ENCODE measurements at places on chromosomes 7 and 10.

GRCh38 chr10:77463499-77463898, 174.1 kb downstream of the KCNMA1 start:
- no peak for DNase-seq

DNA sequence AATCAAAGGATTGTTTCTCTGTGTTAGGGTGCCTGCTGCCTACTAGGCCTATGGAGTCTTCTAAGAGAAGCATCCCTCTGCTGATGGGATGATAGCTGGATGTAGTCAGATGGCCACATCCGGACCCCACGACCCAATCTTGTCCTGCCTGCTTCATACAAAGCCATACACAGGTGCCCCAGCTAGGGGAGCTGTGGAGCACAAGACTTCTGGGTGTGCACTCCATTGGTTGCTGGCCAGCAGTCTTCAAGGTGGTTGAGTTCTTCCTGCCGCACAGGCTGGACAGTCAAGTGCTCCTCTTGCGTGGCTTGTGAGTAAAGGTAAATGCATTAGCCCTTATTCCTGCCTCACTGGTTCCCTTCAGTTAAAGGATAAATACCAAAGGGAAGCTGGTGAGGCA, 120.2 kb downstream of the TEX36 start:
- DNase-seq: no peak

GRCh38 chr7:90621125-90621746, 25.1 kb downstream of the CDK14 start:
- no peak for DNase-seq

- DNase-seq: no peak
Observed at GRCh38 chr10:71984126-71984808, 20.1 kb downstream of the CHST3 start.

GRCh38 chr7:45590679-45591057, 16.5 kb downstream of the ADCY1 start:
- DNase-seq: peak; percentile 43

- DNase-seq: no peak
Observed at GRCh38 chr10:23367896-23368595, 23.4 kb upstream of the C10orf67 start.

DNA sequence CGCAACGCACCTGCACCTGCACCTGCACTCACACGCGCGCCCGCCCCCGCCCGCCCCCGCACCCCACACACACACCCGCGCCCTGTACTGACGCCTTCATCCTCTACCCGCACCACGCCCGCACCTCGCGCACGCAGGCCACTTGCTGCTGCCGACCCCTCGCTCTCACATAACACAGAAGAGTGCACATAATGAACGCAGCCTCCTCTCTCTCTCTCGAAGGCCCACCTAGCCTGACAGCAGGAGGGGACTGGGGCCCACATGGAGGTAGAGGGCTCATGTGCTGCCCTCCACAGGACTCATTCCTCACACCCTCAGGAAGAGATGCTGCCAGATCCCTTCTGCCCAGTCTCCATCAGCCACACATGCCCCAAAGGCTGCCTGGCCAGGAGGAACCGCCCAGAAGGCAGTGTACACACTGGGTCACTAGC, 432 bp upstream of the CAMK2B start:
- DNase-seq: no peak

DNA sequence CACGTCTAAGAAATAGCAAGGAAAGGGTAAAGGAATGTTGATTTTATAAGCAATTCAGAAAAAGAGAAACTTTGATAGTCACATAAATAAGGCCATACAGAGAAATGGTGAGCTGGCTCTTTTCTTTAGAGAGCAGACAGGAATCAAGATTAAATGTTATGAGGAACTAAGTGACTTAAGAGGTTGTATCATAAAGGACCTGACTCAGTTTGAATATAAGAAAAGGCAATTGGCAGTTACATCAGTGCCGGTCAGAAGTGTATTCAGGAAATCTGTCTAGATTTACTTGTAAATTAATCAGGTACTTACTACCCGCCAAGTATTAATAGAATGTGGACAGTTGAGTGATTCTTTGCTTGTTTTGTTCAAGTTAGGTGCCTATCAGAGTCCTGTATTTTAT, 2.1 kb downstream of the MRPL32 start:
- no peak for DNase-seq

- DNase-seq: no peak
Observed at GRCh38 chr10:83301732-83302131, 837.6 kb upstream of the GHITM start.

DNA sequence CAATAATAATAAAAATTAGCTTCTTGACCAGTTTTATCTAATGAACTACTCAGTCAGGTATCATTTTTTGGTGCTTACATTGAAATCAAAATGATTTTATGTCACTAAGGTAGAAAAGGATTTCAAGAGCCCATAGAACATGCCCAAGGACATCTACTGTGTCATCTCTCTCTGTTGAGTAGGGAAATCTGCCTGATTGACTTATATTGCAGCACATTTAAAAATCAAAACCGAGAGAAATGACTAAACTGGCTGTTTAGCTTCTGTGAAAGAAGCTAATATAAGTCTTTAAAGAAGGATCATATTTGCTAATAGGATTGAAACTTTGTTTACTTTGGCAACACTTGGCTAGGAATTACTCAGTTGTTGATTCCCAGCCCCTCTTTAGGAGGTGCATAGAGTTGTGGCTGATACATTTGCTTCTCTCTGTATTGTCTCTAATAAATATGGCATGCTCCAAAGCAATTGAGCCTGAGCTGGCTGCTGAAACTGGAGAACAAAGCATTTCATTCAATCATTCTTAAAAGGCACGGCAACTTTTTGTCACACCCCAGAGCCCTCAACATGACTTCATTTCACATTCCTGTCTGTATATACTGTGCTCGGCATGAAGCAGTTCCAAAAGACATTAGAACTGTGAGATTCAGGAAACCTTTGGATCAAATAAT, 1096.9 kb upstream of the POT1 start:
- DNase-seq: no peak

- no peak for DNase-seq
Observed at GRCh38 chr10:118472415-118473304, 122.8 kb downstream of the PRLHR start.

DNA sequence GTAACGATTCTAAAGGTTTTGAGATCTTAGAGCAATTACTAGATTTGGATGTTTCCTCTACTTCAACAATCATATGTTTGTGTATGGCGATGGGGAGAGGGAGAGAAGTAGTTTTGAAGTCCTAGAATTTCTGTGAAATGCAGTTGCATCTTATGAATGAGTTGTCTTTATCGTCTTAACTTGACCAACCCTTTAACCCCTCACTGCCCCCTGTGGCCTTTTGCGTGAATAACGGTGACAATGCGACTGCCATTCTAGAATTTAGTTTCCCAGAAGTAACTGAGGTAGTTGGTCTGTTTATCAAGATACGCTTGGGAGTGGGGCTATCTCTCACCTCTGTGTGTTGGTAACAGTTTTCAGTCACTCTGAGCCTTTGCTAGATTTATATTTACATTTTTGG, 204.6 kb downstream of the HDAC9 start:
- DNase-seq: no peak

GRCh38 chr7:136009488-136010079, 32.4 kb upstream of the MTPN start:
- no peak for DNase-seq

- DNase-seq: no peak
Observed at GRCh38 chr10:52479567-52479966, 165.5 kb downstream of the DKK1 start.

DNA sequence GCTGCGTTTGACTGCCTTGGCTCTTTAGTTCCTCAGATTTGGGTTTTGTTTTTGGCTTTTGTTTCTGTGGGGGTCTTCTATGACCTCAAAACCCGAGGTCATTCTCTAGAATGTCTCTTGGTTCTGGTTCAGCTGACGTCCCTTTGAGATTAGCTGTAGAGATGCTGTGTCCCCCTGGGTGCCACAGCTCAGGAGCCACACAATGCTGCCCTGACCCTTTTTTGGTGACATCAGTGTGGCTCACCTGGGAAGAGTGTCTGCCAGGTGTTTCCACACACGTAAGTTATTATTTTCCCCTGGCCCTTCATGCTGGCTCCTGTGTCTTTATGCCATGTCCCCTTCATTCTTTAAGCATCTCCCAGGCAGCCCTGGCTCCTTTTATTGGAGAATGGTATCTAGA, 89.8 kb upstream of the DDC start:
- peak; percentile 50 for DNase-seq

DNA sequence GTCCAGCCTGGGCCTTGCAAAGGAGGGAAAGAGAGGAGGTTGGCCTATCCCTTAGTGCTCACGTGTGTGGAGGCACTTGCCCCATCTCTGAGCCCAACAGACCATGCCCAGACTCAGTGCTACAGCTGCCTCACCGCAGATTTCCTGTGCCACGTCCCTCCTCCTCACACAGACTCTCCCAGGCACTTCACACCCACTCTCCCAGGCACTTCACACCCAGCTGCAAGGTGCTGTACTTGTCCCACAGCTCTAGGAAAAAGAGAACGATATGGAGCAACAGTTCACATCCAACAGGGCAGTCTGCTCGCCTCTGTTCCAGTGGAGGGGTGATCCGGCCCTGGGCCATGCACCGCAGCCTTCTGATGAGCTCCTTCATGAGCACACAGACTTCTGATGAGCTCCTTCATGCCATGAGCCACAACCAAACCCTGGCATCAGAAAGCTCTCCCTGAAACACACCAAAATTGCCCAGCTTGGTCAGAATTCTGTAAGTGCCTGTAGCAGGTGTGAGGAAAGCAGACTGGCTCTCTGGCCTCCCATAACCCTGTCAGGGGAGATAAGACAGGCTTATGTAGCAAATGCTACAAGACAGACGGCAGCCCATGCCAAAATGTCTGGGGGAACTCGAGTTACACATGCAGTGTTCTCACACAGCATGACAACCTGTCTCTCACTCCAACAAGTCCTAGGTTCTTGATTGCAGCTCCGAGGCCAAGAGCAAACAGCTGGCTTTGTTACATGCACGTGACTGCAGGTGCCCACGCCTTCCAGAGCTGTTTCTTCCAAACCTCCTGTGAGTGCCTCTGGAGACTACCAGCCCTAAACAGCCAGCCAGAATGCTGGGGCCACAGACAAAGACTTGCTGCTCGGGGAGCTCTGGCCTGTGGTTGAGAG, 348.5 kb downstream of the GRID1 start:
- no peak for DNase-seq

DNA sequence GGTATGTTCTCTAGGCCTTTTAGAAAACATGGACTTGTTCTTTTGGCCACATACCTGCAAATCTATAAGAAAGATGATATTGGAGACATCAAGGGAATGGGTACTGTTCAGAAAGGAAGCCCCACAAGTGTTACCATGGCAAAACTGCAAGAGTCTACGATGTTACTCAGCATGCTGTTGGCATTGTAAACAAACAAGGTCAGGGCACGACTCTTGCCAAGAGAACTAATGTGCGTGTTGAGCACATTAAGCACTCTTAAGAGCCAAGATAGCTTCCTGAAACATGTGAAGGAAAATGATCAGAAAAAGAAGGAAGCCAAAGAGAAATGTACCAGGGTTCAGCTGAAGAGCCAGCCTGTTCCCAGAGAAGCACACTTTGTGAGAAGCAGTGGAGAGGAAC, 37.1 kb downstream of the SDK1 start:
- no peak for DNase-seq

DNA sequence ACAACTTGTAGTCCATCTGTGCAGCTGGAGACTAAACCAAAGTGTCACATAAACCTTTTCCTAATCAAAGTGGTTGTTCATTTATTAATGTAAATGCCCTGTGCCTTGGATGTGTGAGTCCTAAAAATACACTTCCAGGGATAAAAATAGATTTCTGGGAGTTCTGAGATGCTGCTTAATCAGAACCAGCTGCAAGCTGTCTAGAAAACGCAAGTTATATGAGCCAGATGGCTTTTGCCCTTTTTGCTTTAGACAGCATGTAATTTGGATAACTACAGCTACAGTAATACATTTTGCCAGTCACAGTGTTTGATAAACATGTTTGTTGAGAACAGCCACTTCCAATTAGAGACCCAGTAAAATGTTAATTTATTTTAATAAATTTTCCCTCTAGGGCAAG, 185.1 kb upstream of the PRPS1L1 start:
- no peak for DNase-seq

DNA sequence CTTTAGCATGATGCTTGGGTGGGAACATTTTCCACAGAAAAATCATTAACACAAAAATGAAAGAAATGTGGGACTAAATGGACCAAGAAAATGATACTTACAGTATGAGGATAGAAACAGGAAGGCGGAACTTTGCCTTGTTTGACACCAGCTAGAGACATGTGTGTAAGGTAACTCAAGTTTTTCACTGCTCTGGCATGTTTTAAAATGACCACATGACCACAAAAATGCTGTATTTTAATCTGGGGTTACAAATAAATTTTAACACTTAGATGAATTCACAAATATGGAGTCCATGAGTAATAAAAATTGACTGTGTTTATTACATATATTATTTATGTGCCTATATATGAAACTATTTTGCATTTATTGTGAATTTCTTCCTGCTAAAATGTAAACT, 100.9 kb upstream of the PHYHIPL start:
- no peak for DNase-seq

- no peak for DNase-seq
Observed at GRCh38 chr7:142629588-142630260, 119.5 kb upstream of the PRSS1 start.

DNA sequence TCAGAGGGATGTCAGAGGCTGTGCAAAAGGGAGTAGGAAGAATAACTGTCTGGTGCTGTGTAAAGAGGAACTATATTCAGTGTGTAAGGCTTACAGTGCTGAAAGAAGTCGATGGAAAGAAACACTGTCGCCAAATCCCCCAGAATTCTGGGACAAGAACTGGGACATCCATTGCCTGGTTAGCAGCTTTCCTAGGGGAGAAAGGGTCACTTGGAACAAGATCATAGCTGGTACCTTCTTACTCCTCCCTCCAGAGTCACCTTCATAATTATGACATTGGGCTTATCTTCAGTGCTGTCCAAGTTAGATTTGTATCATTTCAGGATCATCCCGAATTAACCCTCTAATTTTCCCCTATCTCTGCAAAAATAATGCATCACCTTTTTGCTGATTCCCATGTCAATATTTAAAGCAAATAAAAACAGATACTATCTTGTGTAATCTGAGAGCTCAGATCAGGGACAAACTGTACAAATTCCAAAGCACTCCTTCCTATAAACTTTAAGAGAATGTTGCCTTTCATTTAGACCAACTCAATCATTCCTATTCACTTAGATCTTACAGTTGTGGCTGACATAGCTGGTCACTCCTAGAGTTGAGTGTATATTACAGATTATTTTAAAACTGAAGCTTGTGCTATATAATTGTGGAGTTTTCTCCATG, 96.5 kb downstream of the DNAH11 start:
- DNase-seq: no peak

- DNase-seq: no peak
Observed at GRCh38 chr7:48452218-48452617, 281.0 kb downstream of the ABCA13 start.

GRCh38 chr7:40822861-40823260, 688.1 kb downstream of the SUGCT start:
- DNase-seq: no peak

DNA sequence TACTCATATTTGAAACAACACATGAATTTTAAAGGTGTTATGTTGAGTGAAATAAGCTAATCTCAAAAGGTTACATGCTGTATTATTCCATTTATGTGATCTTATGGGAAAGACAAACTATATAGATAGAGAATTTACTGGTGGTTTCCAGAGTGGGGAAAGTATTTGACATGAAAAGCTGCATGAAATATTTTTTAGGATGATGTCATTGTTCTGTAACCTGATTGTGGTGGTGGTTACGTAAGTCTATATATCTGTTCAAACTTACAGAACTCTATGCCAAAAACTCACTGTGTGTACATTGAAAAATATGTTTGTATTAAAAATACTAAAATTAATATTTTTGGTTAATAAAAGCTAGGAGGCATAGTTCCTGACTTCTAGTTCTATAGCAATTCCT, 453.0 kb downstream of the SORCS3 start:
- no peak for DNase-seq
